ENCODE measurements at places on chromosomes 4 and X.

DNA sequence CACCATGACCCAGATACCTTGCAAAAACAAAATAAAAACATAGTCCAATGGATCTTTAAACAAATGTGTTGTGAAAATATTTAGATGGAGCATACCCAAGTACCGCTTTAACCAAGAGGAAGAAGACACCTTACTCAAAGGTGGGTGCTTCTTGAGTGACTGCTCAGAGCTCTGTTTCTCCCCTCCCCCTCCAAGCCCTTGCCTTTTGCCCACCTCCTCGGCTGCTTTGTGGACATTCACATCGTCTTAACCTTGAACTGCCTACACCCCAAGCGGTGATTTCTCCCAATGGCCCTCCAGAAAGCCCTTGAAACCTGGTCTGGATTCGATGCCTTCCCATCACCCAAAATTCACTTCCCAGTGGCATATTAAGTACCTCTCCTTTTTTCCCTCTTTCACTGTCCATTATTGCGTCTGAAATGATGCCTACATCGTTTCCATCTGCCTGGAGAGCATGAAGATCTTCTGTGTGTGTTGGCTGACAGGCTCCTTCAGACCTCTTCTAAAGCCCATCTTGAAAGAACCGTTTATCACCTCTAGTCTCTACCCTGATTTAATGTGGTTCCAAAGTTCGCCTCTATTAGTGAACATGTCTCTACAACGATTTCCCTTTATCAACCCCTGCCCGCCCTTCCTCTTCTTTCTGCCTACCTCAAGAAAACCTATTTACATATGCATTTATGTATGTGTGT is 968 bp downstream of the GPRIN3 start:
- no peak for DNase-seq

- DNase-seq, result no peak
Measured at GRCh38 chrX:129115104-129115503, 408.2 kb downstream of the SMARCA1 start.

DNA sequence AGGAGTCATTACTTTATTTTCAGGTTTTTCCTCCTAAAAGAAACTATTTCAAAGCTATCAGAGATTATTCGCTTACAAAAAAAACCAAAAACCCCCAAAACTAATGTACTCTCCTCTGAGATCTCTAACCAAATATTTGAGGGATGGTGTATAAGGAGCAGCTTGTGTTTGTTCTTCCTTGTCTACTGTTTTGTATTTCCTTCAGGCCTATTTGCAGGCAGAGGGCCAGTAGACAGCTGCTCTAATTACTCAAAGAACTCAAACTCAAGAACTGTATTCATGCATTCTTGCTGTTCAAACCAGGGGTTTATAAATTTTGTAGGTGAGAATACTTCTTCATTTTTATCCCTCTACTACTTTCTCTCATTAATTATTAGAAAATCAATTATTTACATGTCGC is 51.3 kb downstream of the SH3RF1 start:
- DNase-seq, result no peak

- peak; percentile 3 for DNase-seq
Measured at GRCh38 chrX:56397636-56398035, 165.5 kb downstream of the KLF8 start.

GRCh38 chrX:119015407-119016237 is 41.2 kb downstream of the LONRF3 start:
- DNase-seq, result peak; percentile 7

DNA sequence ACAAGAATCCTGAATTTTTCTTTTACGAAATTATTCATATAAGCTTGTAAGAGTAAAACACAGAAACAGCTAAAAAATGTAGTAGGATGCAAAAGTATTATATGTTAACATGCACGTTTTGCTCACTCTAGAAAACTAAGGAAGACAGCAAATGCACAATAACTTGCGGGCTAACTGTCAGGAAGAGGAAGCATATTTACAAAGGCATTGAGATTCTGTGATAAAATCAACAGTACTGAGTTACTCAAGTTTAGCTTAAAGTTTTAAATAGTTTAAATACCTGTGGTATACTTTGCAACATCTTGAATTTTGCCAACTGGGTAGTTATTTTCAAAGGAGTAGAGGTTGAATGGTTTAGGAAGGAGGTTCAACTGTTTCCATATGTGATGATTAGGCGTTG is 37.0 kb downstream of the SH2D1A start:
- DNase-seq, result no peak

DNA sequence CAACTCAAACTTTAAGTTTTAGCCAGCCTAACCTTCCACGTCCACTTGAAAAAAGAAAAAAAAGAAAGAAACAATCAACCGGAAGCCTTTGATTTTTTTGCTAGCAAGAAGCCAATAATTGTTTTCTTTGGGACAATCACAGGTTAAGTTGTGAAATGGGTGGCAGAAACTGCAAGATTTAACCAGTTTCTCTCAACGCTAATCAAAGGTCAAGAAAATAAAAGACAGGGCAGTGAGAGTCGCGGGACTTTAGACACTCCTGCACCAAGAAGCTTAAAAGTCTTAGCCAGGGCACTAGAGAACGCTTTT is 1.0 kb downstream of the ACSL1 start:
- no peak for DNase-seq

DNA sequence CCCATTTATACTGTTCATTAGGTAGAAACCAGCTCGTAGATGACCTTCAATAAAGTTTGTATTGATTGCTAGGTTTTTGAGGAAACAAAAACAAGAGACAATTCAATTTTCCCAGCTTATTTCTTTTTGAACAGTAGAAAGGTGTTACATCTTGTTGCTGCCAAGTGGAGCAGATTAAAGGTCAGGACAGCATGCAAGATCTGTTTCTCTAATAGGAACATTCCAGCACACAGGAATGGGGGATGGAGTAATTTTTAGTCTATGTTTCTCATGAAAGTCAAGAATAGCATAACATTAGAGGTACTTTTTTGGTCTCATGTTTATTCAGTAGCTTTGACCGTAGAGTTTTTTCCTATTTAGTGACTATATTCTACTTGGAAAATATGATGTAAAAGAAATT is 132.4 kb downstream of the IL1RAPL1 start:
- no peak for DNase-seq

DNA sequence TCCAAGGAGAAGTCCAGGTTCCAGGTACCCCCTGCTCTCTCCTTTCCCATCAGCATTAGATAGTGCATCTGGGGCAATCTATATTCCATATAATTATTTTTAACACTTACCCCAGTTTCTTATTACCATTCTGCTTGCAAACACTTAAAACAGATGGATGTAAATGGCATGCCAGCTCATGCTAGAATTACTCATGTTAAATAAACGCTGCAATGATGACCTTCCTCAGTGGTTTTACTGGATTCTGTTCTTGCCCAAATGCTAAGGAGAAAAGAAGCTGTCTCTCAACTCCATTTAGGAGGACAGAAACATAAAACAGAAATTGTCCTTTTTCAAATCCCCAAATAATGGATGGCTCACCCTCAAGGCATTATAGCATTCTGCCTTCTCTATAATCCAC is 161.1 kb downstream of the NLGN4X start:
- DNase-seq, result no peak

- DNase-seq, result no peak
Measured at GRCh38 chrX:133297284-133297683, 79.1 kb upstream of the TFDP3 start.

- no peak for DNase-seq
Measured at GRCh38 chr4:73603854-73604584, 16.2 kb downstream of the RASSF6 start.

DNA sequence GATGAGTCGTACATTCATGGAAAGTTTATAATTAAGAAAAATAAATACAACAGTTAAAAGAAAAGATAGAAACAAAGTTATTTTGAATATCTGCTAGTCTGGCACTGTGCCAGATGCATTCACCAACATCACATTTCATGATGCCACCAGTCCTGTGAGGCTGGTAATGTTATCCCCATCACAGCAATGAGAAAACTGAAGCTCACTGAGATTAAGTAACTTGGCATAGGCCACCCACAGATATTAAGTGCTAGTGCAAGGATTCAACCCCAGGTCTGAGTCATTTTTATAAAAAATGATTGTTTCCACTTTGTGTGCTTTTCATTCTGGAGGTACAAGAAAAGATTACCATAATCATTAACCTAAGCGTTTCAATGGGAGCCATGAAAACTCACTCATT is 65.0 kb upstream of the IL15 start:
- no peak for DNase-seq

- DNase-seq, result no peak
Measured at GRCh38 chrX:2446815-2447214, 54.0 kb downstream of the DHRSX start.

GRCh38 chr4:55373461-55373860 is 22.3 kb upstream of the TMEM165 start:
- no peak for DNase-seq

- DNase-seq, result peak; percentile 45
Measured at GRCh38 chrX:124347242-124347641, 879 bp downstream of the SH2D1A start.

DNA sequence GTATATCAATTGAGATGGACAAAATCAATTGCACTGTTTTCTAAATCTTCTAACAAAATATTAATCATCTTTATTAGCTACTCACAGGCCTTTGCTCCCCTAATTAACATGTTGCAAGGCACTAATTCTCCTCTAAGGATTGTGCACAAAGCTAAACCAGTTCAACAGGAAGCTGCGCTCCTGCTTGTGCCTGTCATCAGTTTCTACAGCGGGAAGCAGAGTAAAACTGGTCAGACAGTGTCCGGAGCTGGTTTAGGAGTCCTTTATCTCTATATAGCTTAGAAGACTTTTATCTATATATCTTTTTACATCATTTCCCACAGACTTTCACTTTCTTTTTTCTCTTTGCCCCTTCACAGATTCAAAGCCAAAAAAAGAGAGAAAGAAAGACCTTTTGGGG is 79.1 kb downstream of the ELOVL6 start:
- DNase-seq, result no peak

DNA sequence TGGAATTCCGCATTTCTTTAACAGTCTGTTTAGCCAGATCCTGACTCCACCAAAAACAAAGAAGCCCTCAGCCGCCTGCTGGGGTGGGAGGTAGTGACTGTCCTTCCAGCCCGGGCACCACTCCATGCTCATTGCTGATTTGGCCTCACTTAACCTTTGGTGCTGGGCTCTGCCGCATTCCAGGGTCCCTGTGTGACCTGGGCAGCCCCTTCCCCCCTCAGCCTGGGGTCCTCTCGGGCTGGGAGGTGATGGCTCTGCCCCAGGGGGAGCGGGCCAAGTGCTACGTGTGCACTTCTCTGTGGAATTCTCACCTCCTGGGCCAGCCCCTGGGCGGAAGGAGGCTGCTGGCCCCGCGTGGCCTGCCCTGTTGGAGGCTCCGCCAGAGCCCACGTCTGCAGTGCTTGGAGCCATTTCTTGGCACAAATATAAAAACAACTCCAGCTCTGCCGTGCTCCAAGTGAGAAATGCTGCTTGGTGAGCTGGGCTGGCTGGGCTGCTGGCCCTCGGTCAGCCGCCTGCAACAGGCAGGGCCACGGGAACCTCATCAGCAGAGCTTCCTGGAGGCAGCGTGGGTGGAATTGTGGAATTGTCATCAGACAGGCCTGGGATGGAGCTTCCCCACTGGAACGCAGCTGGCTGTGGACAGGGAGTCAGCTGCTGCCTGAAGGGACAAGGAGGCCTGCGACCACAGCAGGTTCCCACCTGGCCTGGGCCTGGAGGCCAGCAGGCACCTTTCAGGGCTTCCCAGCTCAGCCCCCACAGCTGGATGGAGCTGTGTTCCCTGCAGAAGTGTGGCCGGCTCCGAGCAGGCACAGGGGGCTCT is 66.0 kb downstream of the TRMT44 start:
- no peak for DNase-seq

GRCh38 chr4:181971973-181972372 is 271.2 kb upstream of the TENM3 start:
- no peak for DNase-seq

- no peak for DNase-seq
Measured at GRCh38 chr4:10722957-10723356, 38.4 kb upstream of the CLNK start.

- no peak for DNase-seq
Measured at GRCh38 chr4:172692701-172693100, 475.9 kb upstream of the GALNT7 start.

DNA sequence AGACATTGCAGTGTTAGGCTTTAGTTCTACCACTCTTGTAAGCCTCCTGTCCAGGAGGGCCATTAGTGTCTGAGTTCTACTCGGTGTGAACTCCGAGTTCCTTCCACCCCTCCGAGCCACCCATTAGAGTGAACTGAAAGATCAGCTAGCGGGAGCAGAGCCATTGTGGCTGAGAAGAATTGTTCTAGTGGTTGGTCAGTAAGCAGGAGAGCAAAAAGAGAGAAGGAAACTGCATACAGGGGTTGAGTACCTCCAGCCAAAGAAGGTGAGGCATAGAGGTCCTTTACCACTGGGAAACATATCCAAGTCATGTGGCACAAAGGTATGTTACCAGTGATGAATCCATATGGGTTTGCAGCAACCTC is 96.9 kb downstream of the CPE start:
- DNase-seq, result no peak

- DNase-seq, result no peak
Measured at GRCh38 chr4:122621016-122621507, at the start of gene IL21. IL21 (minus strand) TSS chr4:122621066; CDS start chr4:122621011, 55 bp downstream.

GRCh38 chr4:74395633-74396032 is 30.7 kb downstream of the EREG start:
- no peak for DNase-seq

DNA sequence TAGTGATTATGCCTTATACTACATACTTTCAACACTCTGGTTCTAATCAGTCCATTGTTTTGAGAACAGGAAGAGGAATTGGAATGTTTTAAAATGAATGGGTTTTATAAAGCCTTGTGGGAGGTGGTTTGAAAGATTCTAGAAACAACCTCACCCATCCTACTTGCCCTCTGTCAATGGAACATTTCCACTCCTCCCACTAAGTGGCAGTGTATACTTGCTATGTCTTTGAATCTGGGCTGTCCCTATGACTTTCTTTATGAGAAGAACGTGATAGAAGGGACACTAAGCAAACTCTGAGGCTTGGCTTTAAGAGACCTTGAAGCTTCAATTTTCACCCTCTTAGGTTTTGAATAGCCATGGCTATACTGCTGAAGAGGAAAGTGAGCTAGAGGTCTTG is 611.2 kb downstream of the PPP4R3C start:
- DNase-seq, result no peak

GRCh38 chr4:28835501-28835900 is 1884.7 kb upstream of the PCDH7 start:
- DNase-seq, result no peak

DNA sequence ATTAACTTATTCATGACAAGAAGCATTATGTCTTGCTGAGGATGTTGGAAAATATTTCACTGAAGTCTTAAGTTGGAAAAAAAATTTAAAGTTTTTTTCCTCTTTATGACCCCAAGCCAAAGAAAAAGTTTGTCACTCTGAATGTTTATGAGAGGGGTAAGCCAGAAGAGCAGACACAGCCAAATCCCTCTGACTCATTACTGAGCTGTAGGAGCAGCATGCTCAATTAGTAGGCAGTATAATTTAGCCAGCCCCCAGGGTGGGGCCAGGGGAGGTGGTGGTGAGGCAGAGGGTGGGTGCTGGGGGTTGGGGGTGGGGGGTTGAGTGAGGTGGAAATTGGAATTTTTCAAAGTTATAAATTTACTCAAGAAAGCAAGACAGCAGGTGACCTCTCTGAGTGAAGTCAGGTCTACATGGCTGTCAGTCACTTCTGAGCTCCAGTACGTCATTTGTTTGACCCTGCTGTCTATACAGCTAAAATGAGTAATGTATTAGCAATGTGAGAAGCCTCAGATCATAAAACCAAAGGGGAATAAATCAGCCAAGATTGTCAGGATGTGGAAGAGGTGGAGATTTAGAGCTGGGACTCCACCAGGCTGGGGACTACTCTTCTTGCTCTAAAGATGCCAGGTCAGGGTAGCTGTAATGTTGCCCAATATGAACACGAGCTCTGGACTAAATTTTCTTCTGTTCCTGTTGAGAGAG is 98.8 kb upstream of the NDP start:
- DNase-seq, result no peak

- no peak for DNase-seq
Measured at GRCh38 chr4:98383431-98384106, 122.4 kb downstream of the RAP1GDS1 start.
